B cell (primary cell): ENCODE measurements at places on chromosomes 5 and 9. TPM values are rescaled to one million over a fixed set of nuclear protein-coding genes. Genes with fewer than 3 reads are reported as not detected.
A peak's percentile ranks its signal among the peaks of the same experiment; 100 is the strongest.

Gene PAPPA
- total RNA-seq, result not detected in 2 replicates

Gene TEX48
- total RNA-seq, result not detected in 2 replicates

Gene ALDOB
- total RNA-seq, result not detected in 2 replicates

Gene TERT
- total RNA-seq, result 0.10 and 0.39 TPM in 2 replicates

DNA sequence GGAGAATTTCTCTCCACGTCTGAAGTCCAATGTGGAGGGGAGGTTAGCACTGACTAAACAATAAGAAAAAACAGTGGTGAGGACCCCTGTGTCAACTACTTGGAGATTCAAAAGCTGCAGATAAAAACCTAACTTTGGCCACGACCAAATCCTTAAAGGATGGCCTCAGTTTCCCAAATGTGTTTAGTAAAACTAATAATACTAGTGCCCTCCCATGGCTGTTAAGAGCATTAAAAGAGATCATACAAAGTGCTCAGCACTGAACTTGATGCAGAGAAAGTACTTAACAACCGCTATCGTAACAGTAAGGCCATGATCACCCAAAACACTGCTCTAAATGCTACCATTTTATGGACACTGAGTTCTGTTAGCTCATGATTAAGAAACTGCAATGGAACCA, 288.4 kb downstream of the EBF1 start:
- DNase-seq, result no peak

DNA sequence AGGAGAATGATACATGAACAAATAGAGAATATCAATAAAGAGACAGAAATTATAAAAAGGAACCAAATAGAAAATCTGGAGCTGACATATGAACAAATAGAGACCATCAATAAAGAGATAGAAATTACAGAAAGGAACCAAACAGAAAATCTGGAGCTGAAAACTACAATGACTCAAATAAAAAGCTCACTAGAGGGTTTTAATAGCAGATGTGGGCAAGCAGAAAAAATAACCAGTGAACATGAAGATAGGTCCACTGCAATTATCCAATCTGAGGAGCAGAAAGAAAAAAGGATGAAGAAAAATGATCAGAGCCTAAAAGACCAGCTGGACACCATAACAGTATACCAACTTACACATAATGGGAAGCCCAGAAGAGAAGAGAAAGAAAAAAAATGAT, 353.7 kb downstream of the ARL15 start:
- no peak for DNase-seq

DNA sequence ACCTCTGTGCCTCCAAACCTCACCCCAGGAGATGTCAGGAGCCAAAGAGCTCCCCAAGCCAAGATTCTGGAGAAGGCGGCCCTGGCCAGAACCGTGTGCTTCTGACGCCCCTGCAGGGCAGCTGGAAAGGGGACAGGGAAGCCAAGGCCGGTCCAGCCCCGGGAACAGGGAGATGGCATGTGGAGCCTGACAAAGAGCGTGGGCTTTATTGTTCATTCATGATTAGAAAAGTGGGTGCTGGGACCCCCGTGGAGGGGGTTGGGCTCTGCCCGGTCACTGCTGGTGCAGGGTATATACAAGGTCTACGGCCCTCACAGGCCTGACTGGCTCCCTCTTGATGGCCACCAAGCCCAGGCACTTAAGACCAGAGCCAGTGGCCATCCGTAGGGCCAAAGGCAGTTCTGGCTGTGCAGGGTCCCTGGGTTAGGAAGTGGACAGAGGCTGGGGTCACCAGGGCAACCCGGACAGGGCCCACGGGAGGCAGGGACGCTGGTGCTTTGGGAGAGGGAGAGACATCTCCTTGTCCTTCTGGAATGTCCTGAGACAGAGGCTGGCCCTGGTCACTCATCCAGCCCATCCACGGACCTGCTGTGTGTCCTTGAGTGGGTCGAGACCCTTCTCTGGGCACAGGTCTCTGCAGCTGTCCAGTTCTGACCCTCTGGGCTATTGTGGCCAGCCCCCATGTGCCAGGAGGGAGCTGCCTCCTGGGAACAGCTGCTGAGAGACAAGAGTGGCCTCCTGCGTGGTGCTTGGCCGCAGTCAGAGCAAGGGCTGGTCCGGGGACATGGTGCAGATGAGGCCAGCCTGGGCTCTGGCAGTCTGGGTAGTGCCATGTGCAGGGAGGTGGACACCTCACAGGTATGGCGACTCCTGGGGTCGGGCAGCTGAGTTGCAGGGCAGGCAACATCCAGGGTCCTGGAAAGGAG, 12.5 kb downstream of the NINJ1 start:
- DNase-seq, result peak; percentile 22

- DNase-seq, result no peak
These were observed 2.9 kb upstream of the LURAP1L start for GRCh38 chr9:12771891-12772290.

- no peak for DNase-seq
These were observed 24.4 kb upstream of the MLANA start for GRCh38 chr9:5866272-5866671.

DNA sequence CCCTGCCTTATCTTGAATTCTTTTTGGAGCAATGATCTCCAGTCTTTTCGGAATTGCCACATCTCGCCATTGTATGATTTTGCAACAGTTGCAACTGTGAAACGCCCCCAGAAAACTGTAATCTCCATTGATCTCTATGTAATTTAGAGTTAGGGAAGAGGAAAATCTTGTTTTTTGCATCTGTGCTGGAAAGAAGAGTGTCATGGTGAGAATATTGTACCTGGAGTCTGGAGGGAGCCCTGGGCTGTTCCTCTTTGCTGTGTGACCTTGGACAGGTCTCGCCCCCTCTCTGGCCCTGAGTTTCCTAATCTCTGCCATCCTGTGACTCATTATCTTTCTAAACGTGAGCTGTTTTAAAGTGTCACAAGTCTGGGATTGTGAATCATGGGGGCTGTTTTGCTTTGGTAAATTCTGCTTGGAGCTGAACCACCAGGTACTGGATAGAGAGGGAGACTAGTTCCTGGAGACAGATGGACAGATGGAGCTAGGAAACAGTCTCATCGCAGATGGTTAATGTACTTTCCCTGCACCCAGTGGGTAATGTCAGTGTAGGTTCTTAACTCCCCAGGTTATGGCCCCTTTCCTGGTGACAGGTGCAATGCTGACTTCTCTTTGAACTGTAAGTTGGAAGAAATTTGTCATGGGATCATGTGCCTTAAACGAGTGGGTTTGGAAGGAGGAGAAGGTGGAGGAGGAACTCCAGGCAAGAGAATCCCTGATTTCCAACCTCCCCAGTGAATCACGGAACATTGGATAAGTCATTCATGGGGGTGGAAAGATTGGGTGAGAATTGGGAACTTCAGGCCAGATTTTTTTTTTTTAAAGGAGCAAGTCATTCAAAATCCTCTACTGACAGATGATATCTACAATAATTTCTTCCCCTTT, 19.6 kb downstream of the PPARGC1B start:
- DNase-seq, result no peak

GRCh38 chr5:179608131-179608581, 15.3 kb downstream of the HNRNPH1 start:
- no peak for DNase-seq

DNA sequence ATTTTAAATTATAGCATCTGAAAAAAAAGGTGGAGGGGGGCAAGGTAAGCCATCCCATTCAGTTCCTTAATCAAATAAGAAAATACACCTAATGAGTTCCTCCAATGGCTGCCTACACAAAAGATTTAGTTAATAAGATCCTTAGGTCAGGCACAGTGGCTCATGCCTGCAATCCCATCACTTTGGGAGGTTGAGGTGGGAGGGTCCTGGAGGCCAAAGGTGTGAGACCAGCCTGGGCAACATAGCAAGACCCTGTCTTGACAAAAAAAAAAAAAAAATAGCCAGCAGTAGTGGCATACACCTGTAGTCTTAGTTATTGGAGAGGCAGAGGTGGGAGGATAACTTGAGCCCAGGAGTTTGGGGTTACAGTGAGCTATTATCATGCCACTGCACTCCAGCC, 78.4 kb downstream of the ST8SIA4 start:
- no peak for DNase-seq

- no peak for DNase-seq
These were observed 625.5 kb upstream of the WWC1 start for GRCh38 chr5:167665841-167666375.

GRCh38 chr5:57816108-57816507, 333.5 kb upstream of the ACTBL2 start:
- DNase-seq, result no peak

GRCh38 chr5:62256161-62257019, 49.6 kb upstream of the KIF2A start:
- no peak for DNase-seq

DNA sequence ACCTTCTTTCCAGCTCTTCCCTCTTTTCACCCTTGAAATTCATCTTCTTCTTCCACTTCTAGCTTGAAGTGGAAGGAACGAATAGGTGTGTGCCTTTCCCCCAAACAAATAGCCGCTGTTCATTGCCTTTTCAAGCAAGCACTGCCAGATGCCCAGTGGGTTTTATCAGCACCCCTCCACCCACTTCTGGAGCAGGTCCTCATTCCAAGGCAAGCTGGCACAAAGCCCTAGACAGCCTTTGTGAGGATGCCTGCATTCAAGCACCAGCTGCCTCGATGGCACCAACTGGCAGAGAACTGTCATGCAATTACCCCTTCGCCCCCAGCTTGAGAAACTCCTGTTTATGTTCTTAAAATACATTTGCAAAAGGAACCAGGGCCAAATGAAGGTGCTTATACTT, 36.5 kb downstream of the SERINC5 start:
- no peak for DNase-seq

GRCh38 chr5:14487897-14488570, 93.6 kb upstream of the OTULINL start:
- no peak for DNase-seq

- DNase-seq, result no peak
These were observed at the start of gene CA9 for GRCh38 chr9:35673132-35674024. TSS of gene CA9 (plus strand) at chr9:35673928. CDS start at chr9:35673960, 32 bp downstream.

DNA sequence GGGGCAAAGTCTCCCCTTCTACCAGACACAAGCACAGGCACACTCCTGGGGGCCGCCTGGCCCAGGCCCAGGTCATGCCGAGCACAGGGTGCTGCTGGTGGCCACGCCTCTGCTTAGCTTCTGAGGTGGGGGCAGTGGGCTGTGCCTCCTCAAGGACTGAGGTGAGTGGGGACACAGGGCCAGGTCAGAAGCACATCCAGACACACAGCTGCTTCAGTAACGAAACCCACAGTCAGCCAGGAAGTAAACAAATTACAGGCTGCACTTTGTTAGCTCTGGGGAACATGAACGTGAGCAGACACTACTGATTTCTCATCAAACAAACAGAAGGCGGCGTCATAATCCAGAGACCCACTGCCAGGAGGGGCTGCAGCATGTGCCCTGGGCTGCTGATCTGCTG, 192.4 kb downstream of the HSPA4 start:
- DNase-seq, result no peak

- DNase-seq, result no peak
These were observed 76.1 kb downstream of the NREP start for GRCh38 chr5:111680737-111681413.

- no peak for DNase-seq
These were observed 13.6 kb downstream of the TCF7 start for GRCh38 chr5:134127988-134128647.

GRCh38 chr5:109805883-109806282, 116.2 kb downstream of the MAN2A1 start:
- no peak for DNase-seq
